ENCODE measurements at places on chromosomes 7 and 10.

DNA sequence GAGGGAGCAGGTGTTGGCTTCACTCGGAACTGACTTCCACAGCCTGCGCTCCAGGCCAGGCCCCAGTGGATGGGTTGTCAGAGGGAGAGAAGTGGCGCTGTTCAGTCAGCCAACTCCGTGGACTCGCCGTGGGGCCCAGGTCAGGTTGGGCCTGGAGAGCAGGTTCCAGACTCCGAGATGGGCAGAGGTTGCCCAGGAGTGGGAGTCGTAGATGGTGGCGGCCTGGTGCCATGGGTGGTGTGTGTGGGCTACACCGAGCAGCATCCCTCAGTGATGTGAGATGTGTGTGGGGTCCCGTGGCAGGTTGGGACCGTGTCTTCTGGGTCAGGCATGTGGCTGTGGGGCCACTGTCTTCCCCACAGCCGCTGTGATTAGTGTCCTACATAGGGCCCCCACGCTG is 10.4 kb downstream of the ZNF316 start:
- DNase-seq, result no peak

DNA sequence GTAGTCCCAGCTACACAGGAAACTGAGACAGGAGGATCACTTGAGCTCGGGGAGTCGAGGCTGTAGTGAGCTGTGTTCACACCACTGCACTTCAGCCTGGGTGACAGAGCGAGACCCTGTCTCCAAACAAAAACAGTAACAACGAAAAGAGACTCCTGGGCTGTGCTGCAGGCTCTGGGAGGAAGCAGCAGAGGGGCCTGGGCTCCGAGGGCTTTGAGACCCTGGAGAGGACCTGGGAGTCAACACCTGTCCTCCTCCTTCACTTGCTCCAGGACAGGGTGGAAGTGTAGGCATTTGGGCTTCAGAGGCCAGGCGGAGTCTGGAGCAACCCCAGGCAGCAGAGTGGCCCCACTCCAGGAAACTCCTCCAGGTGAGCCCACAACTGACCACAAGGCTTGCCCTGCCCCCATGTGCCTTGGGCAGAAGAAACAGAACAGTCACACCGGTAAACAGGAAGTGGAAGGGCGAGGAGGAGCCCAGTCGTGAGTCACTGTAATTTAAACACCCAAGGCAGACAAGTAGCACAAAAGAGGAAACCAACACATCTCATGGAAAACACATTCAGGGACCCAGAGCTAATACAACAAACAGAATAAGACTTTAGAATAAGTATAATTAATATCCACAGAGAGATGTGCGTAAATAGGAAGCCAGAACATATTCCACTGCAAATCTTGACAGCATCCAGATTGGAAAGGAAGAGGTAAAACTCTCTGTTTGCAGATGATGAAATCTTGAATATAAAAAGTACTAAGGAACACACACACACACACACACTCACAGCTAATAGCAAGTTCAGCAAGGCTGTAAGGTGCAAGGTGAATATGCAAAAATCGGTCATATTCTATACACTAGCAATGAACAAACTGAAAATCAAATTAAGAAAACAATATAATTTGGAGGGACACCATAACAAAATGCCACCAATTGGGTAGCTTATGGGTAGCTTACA is 20.5 kb upstream of the RASGEF1A start:
- no peak for DNase-seq

GRCh38 chr7:50953820-50954219 is 171.1 kb upstream of the GRB10 start:
- DNase-seq, result no peak

GRCh38 chr10:32065856-32066255 is 9.6 kb upstream of the KIF5B start:
- DNase-seq, result no peak

GRCh38 chr7:39421251-39421650 is 145.0 kb upstream of the YAE1 start:
- peak; percentile 7 for DNase-seq

- no peak for DNase-seq
Measured at GRCh38 chr7:44460325-44460724, 30.1 kb downstream of the NUDCD3 start.

- no peak for DNase-seq
Measured at GRCh38 chr10:29920408-29921070, 138.8 kb downstream of the JCAD start.

GRCh38 chr7:7293092-7293491 is 110.7 kb downstream of the C1GALT1 start:
- DNase-seq, result no peak

DNA sequence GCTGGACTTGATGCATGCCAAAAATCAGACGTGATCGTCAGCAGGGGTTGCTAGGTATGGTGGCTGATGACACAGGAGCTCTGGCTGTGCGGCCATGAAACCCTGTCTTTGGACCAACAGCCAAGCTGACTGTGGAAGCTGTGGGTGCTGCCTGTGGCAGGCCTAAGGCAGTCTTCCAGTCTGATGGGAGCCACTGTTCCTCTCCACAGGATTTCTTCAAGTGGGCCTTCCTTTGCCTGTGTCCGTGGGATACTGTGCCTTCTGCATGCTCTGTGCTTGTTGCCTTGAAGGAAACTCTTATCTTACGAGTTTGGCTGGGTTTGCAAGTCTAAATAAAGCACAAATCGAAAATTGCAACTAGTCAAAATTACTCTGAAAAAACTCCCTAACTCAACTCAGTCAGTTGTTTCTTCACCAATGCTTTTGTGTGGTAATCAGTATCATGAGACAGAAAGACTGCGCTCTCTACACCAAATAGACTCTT is 101.9 kb upstream of the PDLIM1 start:
- no peak for DNase-seq

DNA sequence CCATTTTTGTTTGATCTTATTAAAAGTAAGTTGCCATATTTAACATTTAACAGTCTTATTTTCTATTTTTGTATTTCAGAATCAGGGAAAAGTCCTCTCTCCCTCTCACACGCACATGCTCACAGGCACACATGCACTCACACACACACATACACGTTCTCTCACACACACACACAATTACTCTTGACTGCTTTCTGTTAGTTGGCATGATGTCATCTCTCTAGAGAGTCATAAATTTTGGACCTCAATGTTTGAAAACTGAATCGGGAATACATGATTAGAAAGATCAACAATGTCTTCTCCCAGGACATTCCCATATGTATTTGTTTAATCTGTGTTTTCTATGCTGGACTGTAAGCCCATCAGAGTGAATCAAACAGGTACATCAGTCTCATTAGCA is 165.7 kb upstream of the AHR start:
- no peak for DNase-seq

GRCh38 chr10:124447751-124448466 is 1.9 kb downstream of the NKX1-2 start:
- DNase-seq, result no peak

GRCh38 chr10:2145926-2146478 is 408.7 kb upstream of the ADARB2 start:
- no peak for DNase-seq

DNA sequence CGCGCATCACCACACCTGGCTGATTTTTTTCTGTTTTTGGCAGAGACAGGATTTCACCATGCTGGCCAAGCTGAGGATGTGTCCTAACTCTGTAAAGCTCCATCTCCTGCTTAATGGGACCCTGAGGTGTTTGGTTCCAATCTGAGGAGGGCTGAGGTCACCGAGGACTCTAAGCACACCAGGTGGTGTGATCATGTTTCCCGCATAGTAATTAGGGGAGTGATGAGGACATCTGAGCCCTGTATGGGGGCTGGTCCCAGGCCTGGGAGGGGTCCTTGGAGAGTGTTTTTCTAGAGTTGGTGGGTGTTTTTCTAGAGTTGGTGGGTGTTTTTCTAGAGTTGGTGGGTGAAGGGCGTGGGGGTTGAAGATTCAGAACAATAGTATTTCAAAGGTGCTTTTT is 3.0 kb upstream of the ABHD11 start:
- DNase-seq, result peak; percentile 37

DNA sequence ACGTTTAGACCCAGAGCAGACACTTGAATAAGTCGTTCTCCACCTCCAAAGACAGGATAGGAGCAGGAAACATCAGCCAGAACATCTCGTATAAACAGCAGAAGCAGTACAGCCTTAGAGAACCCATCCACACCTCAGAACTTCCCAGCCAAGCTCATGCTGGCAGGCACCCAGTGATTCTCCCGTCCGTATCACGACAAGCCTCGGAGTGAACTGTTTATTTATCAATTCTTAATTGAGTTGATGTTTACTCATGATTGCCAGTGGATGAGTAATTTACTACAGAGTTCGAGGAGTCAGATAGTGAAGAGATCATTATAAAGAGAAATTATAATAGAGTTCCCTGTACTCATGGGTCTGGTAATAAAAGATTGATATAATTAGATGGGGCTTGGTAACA is 811.5 kb downstream of the LRMDA start:
- DNase-seq, result no peak

DNA sequence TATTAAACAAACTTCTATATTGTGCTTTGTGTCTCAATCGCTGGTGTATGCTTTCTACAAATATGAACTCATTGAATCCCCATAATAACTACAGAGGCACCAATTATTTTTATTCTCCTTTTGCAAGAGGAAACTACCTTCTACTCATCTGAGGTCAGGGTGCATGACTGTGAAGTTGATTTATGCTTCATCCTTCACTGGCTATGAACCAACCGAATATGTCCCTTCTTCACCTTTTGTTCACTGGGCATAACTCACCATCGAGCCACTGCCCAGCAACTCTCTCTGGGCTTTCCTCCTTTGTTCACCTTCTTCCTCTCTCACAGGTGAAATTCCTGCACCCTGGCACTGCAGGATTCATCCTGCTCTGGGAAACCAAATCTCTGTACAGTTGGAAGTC is 61.3 kb upstream of the PFKP start:
- DNase-seq, result no peak

- no peak for DNase-seq
Measured at GRCh38 chr10:17586821-17587234, 30.3 kb downstream of the HACD1 start.

DNA sequence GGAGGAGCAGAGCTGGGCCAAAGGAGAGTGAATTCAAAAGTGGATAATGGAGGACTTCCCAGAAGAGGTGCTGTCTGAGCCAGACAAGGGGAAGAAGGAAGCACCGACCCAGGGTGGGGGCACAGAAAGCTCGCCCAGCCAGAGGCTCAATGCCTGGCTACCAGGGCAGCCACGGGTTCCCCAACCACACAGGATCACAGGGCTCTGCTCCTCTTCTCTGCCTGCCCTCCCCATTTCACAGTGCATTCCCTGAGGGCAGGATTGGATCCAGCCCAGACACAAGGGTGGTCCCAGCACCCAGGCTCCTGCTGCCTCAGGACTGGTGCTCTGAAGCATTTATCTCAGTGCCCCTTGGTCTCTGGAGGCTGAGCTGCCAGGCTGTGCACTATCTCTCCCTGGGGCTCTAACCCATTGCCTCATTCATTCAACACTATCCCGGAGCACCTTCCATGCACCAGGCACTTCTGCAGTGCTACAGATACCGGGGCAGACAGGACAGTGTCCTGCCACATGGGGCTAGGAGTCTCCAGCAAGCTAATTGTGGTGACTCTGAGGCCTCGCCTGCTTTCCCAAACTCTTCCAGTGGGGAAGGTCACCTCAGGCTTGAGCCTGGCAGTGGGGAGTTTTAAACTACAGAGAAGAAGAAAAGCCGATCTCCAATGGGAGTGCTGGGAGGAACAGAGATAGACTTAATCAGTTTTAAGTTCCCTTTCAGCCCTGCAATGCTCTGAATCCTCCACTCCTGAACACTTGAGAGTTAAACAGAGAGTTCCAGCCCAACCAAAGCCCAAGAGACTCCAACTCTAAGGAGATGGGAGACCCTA is 201.8 kb upstream of the ZMIZ1 start:
- DNase-seq, result no peak

DNA sequence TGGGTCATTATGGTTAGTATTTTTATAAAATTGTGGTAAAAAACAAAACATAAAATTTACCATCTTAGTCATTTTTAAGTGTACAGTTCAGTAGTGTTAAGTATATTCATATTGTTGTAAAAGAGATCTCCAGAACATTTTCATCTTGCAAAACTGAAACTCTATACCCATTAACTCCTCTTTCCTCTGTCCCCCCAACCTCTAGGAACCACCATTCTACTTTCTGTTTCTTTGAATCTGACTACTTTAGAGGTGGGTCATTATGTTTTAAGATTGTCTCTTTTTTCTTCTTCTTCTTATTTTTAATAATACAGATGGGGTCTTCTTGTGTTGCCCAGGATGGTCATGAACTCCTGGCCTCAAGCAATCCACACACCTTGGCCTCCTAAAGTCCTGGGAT is 84.1 kb downstream of the DOCK4 start:
- no peak for DNase-seq

- DNase-seq, result no peak
Measured at GRCh38 chr7:96311967-96312366, 9.9 kb downstream of the SLC25A13 start.

GRCh38 chr10:12377658-12378290 is 28.4 kb downstream of the CAMK1D start:
- DNase-seq, result no peak

GRCh38 chr7:151008143-151008510 is 16.2 kb downstream of the ATG9B start:
- DNase-seq, result no peak

GRCh38 chr7:48959676-48960075 is 35.3 kb downstream of the CDC14C start:
- peak; percentile 16 for DNase-seq

- no peak for DNase-seq
Measured at GRCh38 chr10:6565588-6565987, 14.5 kb downstream of the PRKCQ start.

GRCh38 chr10:34145715-34146114 is 669.4 kb downstream of the PARD3 start:
- DNase-seq, result no peak

DNA sequence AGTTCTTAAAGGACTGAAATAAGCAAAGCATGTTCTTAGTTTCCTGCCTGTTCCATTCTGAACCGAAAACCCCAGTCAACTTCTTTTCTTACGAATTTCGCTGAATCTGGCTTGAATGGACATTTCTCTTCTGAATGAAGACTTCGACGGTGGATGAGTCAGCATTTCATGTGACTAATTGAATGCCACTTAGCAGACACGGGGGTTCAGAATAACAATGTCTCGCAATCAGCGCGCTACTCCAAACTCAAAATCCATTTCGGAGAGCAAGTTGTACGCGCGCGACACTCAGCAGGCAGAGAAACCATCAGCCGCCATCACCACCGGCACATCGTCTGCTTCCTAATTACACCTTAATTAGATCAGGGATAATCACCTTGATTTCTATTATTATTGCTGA is 239.0 kb upstream of the KLF6 start:
- DNase-seq, result no peak

DNA sequence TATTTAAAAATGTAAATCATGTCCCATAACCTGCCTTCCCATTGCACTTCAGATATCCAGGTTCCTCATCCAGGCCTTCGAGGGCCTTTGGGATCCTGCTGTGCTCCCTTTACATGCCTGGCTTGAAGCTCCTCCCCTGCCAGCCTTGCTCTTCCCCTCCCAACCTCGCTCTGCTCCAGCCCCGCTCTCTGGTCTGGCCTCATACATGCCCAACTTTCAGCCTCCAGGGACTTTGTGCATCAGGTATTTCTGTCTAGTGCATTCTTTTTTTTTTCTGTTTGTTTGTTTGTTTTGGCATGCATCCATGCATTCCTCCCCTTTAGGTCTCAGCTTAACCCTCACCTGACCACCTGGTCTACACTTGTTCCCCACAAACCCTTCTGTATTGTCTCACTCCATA is 160.3 kb downstream of the SNX10 start:
- DNase-seq, result no peak
